Stimulated activated CD8-positive, alpha-beta memory T cell treated with anti-CD3 and anti-CD28 coated beads, Interleukin-4, amount 100 ng/mL, for 1 hour (primary cell): ENCODE measurements at places on chromosomes 12 and 14.

DNA sequence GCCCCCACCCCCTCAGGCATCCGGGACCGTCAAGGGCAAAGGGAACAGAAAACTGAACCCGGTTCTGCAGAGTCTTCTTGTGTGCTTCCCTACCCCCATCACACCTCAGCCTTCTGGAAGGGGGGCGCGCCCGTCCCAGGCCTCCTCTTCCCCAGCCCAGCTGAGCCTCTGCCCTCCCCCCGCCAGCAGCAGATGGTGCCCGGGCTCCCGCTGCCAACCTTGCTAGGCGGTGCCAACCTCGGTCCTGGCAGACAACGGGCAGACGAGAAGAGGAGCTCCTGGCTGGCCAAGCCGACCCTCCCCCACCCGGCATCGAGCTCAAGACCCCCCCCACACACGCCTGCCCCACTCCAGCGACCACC is 8.7 kb downstream of the STAC3 start:
- no peak for DNase-seq

DNA sequence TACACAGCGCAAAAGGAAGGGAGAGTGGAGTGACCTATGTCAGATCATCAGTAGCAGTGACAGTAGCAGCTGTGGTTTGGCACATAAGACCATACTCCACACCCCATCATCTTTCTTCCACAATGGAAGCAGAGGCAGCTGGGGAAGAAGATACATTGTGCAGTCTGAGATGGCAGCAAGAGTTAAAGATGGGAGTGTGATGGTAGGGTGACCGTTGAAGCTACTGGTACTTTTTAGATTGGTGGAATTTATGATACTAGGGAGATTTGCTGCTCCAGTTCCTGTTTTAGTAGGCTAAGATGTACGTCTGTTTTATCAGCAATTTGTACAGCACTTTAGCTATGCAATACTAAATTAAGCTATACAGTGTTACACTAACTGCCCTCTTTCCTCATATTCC is 291.0 kb downstream of the FUT8 start:
- DNase-seq = no peak

- DNase-seq = no peak
Observed at GRCh38 chr14:67653651-67654280, 20.7 kb downstream of the VTI1B start.

DNA sequence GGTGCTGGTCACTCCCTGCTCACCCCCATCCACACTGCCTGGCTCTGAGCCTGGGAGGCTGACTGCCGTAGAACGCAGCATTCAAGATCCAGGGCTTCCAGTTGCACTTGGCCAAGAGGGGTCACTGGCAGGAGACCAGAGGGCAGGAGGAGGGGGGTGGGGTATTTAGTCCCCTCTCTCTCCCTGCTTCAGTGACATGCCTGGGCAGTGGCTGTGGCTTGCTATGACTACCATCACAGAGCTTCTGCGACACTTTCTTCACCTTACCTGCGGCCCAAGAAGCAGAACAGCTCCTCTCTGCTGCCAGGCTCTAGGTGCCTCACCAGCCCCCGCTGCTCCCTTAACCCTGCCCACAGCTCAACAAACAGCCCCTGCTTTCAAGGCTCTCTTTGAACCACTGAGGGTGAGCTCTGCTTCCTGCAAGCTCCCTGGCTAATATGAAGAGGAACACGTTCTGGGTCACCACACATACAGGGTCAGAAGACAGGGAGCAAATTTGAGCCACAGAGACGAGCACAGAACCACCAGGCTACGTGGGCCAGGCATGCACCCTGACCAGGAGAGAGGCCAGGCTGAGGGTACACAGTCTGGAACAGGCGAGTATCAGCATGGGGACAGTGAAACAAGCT is 55.7 kb downstream of the ITPK1 start:
- DNase-seq = no peak

GRCh38 chr14:36423430-36423829 is 96.6 kb downstream of the NKX2-1 start:
- no peak for DNase-seq

- DNase-seq = no peak
Observed at GRCh38 chr12:131137009-131137835, 183.5 kb downstream of the ADGRD1 start.

- no peak for DNase-seq
Observed at GRCh38 chr12:29208060-29208459, 59.0 kb downstream of the FAR2 start.

DNA sequence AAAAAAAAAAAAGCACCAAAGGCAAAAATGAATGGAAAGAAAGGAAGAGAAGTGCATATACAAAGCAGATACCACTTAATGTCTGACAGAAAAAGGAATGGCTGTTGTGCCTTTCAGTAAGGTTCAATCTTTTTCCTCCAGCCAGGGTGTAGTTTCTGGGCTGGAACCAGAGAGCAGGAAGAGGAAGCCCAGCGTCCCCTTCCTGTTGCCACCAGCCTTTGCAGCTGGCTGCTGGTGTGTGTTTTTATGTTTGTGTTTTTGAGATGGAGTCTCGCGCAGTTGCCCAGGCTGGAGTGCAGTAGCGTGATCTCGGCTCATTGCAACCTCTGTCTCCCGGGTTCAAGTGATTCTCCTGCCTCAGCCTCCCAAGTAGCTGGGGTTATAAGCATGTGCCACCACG is 64.6 kb upstream of the LTA4H start:
- no peak for DNase-seq

DNA sequence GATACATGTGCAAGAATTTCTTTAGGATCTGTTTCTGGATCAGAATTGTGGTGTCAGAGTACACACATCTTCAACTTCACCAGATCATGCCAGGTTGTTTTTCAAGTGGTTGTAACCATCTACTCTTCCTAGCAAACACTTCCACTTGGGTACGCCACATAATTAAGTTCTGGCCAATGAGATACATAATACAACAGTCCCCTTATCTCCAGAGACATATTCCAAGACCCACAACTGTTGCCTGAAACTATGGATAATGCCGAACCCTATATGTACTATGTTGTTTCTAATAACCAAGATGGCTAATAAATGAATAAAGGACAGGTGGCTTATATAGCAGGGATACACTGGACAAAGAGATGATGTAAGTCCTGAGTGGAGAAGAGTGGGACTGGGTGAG is 2.5 kb upstream of the CHPT1 start:
- DNase-seq = no peak

- DNase-seq = no peak
Observed at GRCh38 chr12:98725476-98726247, 80.6 kb downstream of the APAF1 start.

- no peak for DNase-seq
Observed at GRCh38 chr12:68746572-68747180, 700 bp downstream of the SLC35E3 start.

- no peak for DNase-seq
Observed at GRCh38 chr14:49972823-49973222, 79.9 kb downstream of the ARF6 start.

- DNase-seq = no peak
Observed at GRCh38 chr12:131537267-131537958, 173.5 kb upstream of the SFSWAP start.

GRCh38 chr12:47947341-47947740 is 16.1 kb upstream of the TMEM106C start:
- no peak for DNase-seq

GRCh38 chr12:51234530-51234929 is 4.1 kb upstream of the DAZAP2 start:
- no peak for DNase-seq

- no peak for DNase-seq
Observed at GRCh38 chr12:91178139-91178561, 4.5 kb downstream of the DCN start.

DNA sequence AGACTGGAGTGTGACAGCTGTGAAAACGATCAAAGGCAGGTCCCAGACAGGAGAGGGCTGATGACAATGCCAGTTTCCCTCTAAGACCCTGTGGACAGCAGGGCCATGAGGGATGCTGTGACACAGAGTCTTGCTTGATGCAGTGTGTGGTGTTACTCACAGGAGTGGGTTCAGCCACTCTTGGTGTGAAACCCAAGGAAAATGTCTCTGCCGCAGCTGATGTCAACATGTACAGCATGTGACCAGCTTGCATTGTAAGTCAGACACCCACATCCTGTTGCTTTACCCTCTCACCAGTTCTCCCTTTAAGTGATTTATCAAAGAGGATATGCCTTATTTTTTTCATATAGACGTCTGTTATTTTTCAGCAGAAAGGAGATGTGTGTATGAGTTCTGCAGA is 268.6 kb downstream of the BTG1 start:
- peak; percentile 64 for DNase-seq

- DNase-seq = no peak
Observed at GRCh38 chr12:66269757-66270383, 32.4 kb upstream of the HELB start.

DNA sequence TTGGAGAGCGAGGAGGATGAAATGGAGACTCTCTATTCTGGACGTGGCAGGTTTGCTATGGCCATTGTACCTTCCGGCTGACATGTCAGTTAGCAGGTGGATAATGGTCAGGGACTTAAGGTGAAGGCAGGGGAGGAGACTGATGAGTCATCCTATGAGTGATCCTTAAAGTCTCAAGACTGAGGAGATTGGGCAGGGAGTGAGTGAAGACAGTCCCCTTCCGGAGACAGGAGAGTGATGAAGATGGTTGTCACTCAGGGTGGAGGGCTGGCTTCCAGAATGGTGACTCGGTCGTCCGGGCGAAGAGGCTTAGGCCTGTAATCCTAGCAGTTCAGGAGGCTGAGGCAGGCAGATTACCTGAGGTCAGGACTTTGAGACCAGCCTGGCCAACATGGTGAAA is 49.8 kb upstream of the CCDC63 start:
- DNase-seq = no peak

GRCh38 chr12:47189728-47190127 is 110.0 kb upstream of the AMIGO2 start:
- no peak for DNase-seq

GRCh38 chr12:104182621-104183378 is 32.8 kb upstream of the TXNRD1 start:
- DNase-seq = no peak

GRCh38 chr12:16880864-16881285 is 274.9 kb upstream of the LMO3 start:
- DNase-seq = no peak

DNA sequence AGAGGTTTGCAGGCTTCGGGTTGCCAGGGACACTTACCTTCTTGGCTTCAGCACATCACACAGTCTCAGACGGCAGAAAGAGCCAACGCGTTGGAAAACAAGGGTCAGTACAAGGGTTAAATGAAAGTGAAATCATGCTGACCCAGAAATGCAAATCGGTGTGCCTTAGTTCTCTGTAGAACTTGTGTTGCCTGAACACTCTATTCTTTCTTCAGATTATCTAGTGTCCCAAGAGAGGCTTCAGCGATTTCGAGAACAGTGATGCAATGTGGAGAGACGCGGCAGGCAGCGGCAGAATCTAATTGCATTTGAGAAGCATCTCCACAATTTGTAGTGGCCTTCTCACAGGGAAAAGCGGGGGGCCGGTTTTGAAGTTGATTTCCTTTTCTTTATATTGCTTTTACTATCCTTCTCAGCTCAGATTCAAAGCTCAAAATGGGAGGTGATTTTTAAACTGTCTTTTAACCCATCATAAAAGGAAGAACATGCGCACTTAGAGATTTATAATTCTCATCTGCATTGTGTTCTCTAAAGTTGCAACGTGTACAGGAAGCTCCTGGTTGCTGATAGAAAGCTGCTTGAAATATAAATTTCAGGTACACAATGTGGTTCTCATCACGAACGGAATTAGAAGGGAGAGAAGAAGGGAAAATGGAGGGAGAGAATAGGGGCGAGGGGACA is 67.8 kb upstream of the EGLN3 start:
- no peak for DNase-seq

- no peak for DNase-seq
Observed at GRCh38 chr12:51247523-51248206, 9.0 kb downstream of the DAZAP2 start.

GRCh38 chr14:61326847-61327246 is 5.5 kb downstream of the PRKCH start:
- DNase-seq = no peak

GRCh38 chr14:36514278-36515104 is 5.5 kb downstream of the NKX2-1 start:
- no peak for DNase-seq

- DNase-seq = no peak
Observed at GRCh38 chr12:52501490-52501889, 8.4 kb upstream of the KRT6A start.

DNA sequence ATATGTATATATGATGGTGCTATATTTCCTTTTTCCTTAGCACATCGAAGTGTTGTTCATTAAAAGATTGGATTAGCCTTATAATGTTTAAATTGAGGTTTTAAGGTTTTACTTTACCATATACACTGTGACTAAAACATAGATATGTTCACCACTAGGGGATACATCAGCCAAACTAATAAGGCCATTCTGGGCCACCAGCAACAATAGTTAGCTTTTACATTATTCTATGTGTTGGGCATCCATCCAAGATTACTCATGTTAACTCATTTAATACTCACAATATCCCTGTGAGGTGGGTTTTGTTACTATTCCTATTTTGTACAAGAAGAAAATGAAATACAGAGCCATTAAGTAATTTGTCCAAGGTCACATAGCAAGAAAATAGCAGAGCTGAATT is 202.6 kb upstream of the AVPR1A start:
- DNase-seq = no peak

GRCh38 chr14:89233184-89233583 is 183.8 kb downstream of the FOXN3 start:
- no peak for DNase-seq

DNA sequence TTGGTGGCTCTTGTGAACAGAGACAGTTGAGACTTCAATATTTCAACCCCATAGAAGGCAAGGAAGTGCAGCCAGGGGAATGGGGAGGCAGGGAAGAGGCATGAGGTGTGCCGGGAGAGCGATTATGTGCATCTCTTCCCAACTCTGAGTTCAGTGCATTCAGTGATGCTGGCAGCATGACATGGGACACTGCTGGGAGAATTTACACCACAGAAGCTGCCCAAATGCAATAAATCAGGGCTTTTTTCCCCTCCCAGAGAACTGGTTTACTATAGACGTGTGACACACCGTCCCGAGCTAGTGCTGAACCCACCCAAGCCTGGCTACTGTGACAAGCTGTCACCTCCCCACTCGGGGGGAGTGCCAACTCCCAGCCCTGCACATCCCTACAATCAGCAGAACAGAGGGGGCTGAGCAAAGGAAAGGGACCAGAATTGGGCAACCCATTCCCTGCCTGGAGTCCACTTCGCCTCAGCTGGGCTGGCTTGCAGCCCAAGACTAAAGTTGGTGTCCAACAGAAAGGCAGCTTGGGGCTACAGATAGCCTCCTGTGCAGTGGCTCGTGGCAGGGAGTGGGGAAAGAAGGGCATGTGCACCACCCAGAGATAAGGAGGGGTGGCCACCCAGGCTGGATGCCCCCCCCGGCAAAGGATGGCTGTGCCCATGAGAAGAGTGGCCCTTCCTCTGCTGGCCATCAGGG is 16.7 kb downstream of the AHSA1 start:
- no peak for DNase-seq

GRCh38 chr14:99728231-99728920 is 44.3 kb downstream of the CYP46A1 start:
- no peak for DNase-seq

DNA sequence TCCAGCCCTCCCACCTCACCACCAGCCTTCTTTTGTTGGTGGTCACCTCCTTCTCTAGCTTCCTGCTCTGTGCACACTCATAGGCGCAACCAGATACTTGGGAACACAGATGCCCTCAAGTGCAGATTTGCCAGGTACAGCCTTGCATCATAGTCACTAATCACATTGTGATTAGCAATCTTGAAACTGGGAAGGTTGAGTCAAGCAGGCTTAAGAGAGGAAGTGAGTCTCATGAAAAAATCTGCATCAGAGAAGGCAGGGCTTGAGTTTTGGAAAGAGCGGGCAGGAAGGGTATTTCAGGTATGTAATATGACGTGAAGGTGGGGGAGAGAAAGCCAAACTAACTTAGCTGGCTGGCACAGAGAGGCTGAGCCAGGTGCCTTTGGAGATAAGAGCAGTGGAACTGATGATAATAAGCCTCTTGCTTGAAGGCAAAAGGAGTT is 2.7 kb upstream of the RABGGTA start:
- DNase-seq = no peak
